DMS 273 treated with DMSO at 0.1 percent for 48 hours (cell line): ENCODE measurements at places on chromosomes 3 and 15.

- DNase-seq: no peak
Observed at GRCh38 chr3:167938516-167938915, 157.2 kb downstream of the GOLIM4 start.

DNA sequence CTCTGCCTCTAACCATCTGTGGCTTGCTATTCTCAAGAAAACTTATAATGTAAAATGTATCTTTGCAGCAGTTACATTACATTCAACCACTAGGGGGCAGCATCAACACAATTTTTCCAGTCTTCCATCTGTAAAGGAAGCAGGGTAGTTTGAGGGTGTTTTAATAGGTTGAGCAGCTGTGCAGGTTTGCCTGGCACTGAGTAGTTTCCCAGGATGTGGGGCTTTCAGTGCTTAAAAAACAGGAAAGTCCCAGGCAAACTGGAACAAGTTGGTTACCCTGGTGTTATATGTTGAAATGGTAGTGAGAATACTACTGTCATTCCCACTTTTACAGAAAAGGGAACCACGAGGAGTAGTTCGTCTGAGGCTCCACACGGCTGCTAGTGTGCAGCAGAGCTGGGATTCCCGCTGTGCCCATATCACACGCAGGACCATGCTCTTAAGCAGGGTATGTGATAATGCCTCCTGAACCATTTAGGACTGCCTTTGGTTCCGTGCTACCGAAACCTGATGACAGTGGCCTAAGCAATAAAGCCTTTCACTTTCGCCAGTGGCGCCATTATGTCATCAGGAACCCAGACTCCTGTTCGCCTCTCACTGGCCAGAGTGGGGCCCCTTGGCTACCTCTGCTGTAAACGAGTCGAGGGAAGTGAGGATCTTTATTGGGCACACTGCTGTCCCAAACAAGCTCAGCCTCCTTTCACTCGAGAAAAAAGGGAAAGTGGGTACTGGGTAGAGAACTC is 64.7 kb upstream of the ZBTB38 start:
- peak; percentile 79 for DNase-seq

- no peak for DNase-seq
Observed at GRCh38 chr15:69031013-69032001, 16.8 kb downstream of the NOX5 start.

- DNase-seq: no peak
Observed at GRCh38 chr3:173737167-173737808, 339.7 kb downstream of the NLGN1 start.

DNA sequence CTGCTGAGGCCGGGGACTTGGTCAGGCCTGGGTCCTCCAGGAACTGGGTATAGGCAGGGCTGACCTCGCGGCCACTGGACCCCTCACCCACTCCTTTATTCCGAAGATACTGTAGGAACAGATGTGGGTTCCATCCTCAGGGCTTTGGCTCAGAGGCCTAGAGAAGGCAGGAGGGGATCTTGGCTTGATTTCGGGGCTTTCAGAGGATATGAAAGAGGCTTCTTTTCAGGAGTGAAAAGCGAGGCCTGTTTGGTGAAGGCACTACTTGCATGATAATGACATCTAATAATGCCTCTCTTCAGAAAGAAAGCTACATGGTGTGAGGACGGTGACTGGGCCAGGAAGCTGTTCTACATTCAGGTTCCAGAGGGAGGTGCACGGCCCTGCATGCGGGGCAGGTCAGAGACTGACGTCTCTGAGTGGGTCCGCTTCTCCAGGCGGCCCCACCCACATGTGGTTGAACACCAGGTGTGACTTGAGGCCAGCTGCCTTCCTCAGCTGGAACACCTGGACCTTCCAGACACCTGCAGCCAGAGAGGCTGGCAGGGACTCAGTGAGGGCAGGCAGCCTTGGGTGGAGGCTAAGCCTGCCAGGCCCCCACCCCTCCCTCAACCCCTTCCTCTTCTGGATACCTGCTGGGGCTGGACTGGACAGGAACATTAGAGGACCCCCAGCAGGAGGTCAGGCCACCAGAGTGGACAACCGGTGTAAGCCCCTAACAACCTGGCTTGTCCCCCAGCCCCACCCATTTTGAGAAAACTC is 31.1 kb upstream of the HHATL start:
- no peak for DNase-seq
